ENCODE measurements at places on chromosomes 7 and 10.

DNA sequence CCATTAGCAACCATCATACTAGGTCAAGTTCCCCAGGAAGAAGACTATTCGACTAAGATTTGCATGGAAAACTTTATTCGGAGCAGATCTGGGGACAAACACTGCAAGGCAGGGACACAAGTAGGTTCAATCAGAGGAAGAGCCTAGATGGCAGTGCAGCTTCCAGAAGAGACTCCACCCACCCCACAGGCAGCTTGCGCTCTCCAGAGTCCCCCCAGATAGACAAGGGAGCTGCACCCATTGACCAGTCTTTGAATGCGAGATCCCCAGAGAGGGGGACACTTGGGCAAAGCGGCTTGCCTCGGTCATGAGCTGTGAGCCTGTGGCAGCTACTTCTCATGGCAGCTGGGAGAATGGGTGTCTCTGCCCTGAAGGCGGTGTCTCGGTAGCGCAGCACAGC, 4.2 kb downstream of the GALNTL5 start:
- DNase-seq = no peak

- DNase-seq = no peak
Observed at GRCh38 chr10:108591417-108591816, 1331.9 kb downstream of the XPNPEP1 start.

DNA sequence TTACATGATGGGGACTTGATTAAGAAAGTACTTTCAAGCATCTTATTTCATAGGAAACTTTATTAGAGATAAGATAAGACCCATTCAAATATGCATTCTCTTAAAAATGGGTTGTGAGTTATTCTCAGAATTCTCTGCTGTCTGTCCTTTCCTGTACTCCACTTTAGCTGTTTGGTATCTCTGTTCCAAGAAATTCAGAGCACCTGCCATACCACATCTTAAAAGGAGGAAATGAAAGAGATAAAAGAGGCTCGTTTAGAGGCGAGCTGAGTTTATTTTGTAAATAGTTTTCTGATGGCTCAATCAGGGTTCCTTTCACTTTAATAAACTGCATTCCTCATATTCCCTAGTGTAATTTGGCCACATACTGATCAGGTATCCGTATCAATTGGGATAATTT, 87.2 kb downstream of the MDFIC start:
- no peak for DNase-seq

GRCh38 chr7:140238778-140239652, 62.2 kb upstream of the KDM7A start:
- DNase-seq = no peak

GRCh38 chr7:2104716-2105115, 128.0 kb downstream of the MAD1L1 start:
- no peak for DNase-seq

DNA sequence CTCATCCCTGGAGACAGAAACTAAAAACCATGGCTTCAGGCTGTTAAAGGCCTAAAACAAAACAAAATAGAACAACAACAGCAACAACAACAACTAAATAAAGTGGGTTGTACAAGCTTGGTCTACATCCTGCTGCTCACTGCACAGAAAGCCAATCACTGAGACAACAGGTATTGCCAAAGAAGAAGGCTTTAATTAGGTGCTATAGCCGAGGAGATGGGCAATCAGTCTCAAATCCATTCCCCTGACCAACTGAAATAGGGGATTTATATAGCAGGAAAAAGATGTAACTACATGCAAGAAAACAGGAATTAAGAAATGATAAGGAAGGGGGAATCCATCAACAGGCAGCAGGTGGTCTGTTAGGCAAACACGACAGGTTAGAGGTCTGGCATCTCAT, 22.4 kb upstream of the NUB1 start:
- DNase-seq = no peak

DNA sequence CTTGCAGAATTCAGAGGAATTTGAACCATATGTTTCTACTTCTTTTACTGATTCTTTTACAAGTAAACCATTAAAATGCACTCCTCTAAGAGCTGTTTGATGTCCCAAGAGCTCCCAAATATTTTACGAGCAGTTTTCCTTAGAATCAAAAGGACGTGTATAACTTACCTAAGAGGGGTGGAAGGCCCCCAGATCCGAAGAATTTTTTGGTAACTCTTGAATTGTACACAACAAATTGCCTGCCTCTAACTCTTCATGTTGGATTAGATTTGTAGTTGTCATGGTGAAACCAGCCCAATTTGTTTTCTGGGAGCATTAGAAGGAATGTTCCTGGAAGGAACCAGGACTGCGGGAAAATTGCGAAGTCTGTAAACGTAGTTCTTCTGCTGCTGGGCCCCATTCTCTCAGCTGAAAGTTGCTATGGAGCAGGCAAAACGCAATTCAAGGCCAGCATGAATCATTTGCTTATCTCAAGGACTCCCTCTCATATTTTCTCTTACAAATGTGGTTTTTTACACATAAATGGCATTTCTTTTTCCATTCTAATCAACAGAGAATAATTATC, 124.8 kb upstream of the TMEM72 start:
- no peak for DNase-seq

GRCh38 chr10:29324220-29324841, 35.5 kb downstream of the LYZL1 start:
- DNase-seq = no peak

DNA sequence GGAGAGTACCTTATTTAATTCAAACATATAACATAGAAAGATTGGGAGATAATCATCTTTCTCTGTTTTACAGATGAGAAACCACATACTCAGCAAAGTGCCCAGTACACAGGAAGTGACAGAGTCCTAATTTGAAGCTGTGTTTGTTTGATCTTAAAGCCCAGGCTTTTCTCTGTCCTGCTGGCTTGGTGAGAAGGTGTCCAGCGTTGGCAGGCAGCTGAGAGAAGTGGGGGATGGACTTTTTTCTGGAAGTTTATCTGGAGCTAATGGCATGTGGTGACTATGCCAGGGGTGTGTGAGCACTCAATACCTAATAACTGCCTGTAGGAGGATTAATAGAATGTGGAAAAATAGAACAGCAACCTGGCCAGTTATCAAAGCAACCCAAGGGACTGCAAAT, 60.8 kb downstream of the NPSR1 start:
- no peak for DNase-seq

DNA sequence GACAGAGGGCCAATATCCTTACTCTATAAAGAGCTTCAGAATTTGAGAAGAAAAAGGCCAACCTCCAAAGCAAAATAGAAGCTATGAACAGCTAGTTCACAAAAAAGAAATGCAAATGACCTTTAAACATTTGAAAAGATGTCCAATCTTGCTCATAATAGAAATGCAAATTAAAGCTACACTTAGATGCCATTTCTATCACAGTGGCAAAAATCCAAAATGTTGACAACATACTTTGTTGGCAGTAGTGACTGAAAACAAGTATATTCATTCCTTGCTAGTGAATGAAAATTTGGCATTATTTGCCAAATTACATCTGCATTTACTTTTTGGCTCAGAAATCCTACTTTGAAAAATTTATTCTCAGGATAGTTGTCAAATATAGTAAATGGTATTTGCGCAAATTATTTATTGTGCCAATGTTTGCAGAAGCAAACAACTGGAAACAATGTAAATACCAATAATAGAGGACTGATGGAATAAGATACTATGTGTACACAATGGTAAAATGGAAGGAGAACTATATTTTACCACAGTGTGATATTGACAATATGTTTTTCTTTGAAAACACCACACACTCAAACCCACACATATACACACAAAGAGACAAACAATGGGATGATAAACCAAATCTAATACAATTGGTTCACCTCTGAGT, 9.4 kb downstream of the TMEM106B start:
- no peak for DNase-seq

GRCh38 chr7:123552641-123553040, 5.0 kb downstream of the NDUFA5 start:
- DNase-seq = no peak
